ENCODE measurements at places on chromosomes 2 and 18.
A peak's percentile ranks its signal among the peaks of the same experiment; 100 is the strongest.

DNA sequence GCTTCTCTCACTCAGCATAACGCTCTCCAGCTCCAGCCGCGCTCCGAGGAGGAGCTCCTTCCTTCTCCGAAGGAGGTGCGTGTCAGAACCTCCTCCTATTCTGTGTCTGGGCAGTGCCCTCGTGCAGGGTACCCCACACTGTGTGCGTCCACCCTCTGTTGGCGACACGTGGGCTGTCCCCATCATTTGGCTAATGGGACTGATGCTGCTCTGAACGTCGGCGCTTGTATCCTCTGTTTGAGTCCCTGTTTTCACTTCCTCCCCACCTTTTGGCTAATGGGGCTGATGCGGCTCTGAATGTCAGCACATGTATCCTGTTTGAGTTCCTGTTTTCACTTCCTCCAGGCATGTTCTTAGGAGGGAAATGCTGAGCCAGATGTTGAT is 22.2 kb downstream of the KCNG2 start:
- no peak for DNase-seq

- DNase-seq = no peak
Observed at GRCh38 chr2:121790276-121790956, 35.0 kb downstream of the TSN start.

DNA sequence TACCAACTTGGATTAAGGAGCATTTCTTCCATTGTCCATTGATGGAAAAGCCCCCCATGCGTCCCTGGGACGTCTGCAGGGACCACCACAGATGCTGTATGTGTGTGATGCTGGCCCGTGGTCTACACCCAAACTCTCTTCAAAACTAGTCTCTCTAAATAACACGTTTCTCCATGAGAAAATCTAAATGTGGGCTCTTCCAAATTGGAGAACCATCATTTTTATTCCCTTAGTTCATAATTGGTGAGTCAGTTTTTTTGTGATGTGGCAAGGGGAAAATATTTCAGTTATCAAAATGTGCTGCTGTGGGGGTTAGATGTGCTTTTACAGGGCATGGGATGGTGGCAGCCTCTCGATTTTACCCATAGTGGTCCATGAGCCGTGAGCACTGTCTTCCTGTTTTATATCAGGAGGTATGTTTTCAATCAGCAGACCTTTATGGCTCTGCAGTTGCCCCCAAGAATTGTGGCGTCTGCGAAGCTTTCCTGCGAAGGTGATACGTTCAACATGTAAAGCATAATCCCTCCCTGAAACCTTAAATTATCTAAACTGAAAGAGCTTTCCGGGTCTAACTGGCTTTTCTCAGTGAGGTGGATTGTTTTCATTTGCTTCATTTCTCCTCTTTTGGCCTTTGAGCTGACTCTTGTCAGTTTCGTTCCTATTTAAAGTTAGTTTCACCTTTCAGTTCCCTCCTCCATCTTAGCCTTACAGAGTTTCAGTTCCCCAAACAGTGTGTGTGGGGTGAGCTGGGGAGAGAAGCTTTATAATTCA is 78.4 kb downstream of the SETBP1 start:
- no peak for DNase-seq

- peak; percentile 14 for DNase-seq
Observed at GRCh38 chr18:8988260-8988871, 114.1 kb upstream of the NDUFV2 start.

DNA sequence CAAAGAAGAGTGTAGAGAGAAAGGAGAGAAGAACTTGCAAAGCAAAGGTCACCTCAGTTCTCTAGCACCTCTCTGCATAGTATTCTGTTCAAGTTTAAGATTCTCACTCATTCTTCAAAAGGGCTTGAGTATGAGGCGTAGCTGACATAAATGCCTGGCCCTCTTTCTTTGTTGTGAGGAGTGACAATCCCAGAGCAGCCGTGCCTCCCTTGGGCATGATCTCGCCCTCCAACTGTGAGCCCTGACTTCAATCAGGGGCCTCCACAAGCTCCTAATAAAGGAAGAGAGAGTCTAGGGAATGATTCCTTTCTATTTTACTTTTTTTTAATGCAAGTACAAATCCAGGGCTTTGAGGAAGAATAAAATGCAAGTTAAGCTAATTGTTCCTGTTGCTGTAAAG is 402.7 kb downstream of the LRP1B start:
- DNase-seq = no peak

GRCh38 chr2:161974461-161974860 is 99.6 kb downstream of the DPP4 start:
- no peak for DNase-seq

Measured in LNCaP clone FGC (cell line).